ENCODE measurements at places on chromosomes 4 and X.

DNA sequence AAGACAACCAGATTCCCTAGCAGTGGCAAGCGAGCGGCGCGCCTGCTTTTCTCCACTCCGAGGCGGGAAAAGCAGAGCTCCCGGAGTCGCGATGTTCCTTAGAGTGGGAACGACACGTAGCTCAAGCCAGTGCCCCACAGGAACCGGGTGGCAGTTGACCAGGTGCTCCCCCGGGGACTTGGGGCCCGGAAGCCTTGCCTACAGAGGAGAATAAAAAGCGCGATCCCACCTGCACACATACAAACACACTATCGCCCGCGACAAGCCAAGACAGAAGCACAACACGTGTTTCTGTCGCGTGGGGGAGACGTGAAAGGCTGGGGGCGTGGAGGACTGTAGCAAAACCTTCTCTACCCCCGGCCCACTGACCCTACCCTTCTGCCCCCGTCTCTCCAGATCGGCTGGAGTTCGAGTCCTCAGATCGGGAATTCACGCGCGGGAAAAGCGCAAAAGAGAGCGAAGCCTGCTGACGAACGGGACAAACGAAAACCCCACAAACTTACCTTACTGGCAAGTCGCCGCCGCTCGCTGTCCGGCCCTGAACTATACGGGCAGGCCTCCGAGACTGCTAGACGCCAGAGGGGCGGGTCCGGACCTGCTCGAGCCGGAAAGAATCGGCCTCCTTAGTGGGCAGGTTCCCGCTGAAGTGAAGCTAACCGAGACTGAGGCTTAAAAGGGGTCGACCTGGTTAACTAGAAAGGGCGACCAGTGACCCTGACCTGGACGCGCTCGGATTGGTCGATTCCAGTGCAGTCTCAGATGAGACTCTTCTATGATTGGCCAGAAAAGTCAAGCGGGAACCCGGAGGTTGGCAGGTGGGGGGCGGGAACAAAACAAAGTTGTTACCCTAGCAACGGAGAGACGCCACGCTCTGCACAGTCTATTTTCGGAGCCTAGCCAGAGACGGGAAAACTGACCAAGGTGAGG lies at the start of the genes DNAAF6 and NUP62CL:
TSS of gene DNAAF6 (plus strand) at position 842 of the 927 bp plus-strand sequence. CDS start 6,265 bp downstream, outside the sequence.
TSS of gene NUP62CL (minus strand) at position 664 of the 927 bp plus-strand sequence. CDS start 31,287 bp downstream, outside the sequence.
- peak; percentile 24 for DNase-seq

GRCh38 chr4:55021214-55021613 lies 104.2 kb downstream of the KDR start:
- no peak for DNase-seq

DNA sequence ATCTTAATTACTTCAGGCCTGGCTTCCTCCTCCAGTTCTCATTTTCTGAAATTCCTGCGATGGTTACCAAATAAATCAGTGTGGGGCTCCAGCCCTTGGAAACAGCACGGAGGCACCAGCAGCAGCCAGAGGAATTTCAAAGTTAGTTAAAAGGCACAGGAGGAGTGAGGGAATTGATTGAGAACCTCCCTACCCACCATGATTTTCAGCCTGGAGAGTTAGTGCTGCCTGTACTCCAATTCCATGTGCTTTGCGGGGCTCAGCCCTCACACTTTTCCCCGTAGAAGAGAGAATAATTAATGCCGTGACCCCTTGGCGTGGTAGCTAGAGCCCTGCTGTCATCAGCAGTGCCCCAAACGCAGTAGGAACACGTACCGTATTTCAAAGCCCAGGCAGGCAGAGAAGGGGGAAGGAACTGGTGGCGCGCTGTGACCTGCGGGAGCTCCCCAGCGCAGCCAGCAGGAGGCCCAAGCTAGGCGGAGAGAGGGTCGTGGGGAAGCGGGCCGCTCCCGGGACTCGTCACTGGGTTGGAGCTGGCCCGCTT lies 84.0 kb upstream of the IGFBP7 start:
- no peak for DNase-seq

- no peak for DNase-seq
Measured at GRCh38 chrX:57677132-57677858, 2.8 kb downstream of the NLRP2B start.

GRCh38 chr4:142984871-142985585 lies 138.9 kb upstream of the INPP4B start:
- DNase-seq, result no peak

DNA sequence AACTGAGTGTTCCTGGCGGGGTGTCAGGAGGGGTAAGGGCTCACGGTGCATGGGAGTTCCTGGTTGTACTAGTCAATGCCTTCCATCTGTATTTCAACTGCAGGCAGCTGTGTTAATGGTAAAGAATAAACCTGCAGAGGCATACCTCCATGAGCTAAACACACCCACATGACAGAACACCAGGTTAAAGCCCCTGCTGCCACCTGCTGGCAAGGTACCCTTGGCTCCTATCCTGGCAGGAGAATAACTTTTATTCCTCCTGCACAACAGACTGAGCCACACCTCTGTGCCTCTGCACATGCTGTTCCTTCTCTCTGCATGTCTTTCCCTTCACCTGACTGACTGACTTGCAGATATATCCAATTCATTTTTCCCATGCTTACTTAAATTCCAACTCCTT lies 11.1 kb downstream of the ITIH6 start:
- no peak for DNase-seq

- DNase-seq, result no peak
Measured at GRCh38 chr4:101356928-101357327, 9.6 kb upstream of the PPP3CA start.

DNA sequence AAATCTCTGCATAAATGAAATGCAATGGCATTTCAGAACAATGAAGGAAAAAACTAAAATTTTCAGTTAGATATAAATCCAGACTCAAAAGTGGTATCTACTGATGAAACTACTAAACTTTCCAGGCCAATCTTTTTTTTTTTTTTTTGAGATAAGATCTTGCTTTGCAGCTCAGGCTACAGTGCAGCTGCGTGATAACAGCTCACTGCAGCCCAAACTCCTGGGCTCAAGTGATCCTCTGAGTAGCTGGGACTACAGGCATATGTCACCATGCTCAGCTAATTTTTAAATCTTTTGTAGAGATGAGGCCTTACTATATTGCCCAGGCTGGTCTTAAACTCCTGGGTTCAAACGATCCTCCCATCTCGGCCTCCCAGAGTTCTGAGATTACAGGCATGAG lies 1228.2 kb upstream of the ADGRL3 start:
- DNase-seq, result no peak

GRCh38 chr4:125338814-125339213 lies 24.1 kb downstream of the FAT4 start:
- no peak for DNase-seq

DNA sequence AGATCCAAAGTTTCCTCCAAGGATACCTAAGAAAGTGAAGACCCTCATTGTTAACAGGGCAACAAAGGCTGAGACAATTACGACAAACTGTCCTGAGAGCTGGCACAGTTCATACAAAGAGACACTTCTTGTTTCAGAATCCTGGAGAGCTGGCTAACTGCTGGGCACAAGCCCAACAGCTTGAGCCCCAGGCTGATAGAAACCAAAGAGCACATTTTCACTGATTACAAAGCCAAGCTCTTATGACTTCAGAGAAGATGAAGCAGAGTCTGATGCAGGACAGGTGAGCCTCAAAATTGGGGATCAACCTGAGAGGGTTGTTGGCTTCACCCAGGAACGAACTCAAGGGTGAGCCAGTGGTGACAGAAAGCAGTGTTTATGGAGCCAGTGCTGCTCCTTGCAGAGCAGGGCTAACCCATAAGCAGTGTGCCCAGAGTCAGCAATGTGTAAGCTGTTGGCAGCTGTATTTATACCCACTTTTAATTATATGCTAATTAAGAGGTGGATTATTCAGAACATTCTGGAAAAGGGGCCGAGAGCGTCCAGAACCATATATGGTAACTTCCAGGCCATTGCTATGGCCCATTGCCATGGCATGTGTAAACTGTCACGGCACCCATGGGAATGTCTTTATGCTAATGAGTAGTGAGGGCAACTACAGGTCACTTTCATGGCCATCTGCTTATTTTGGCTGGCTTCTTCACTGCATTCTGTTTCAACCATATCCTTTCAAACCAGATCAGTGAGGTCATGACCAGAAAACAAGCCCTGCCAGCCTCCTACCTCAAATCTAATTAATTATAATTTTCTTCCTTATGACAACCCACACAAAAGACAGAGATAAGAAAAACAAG lies 183.7 kb downstream of the EVC2 start:
- no peak for DNase-seq

- no peak for DNase-seq
Measured at GRCh38 chr4:169239221-169239905, 31.4 kb downstream of the SH3RF1 start.

DNA sequence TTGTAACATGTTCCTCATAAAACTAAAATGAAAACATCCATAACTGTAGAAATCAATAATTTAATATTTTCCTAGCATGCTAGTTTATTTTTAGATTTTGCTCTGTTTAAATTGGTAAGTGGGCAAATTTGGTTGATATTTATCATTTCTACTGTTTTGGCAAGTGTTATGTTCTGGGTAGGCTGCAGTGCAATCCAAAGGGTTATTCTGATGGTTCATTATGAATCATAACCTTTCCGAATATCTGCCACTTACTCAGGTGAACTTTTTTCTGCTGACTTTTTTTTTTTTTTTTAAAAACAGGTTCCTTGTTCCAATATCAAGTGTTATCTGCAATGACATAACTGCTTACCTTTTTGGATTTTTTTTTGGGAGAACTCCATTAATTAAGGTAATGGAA lies 52.0 kb downstream of the CDS1 start:
- no peak for DNase-seq

GRCh38 chrX:8432396-8432795 lies 32.2 kb upstream of the VCX3B start:
- DNase-seq, result no peak
